Ascending aorta (tissue), 2 donors: ENCODE measurements at places on chromosomes 6 and 20.

DNA sequence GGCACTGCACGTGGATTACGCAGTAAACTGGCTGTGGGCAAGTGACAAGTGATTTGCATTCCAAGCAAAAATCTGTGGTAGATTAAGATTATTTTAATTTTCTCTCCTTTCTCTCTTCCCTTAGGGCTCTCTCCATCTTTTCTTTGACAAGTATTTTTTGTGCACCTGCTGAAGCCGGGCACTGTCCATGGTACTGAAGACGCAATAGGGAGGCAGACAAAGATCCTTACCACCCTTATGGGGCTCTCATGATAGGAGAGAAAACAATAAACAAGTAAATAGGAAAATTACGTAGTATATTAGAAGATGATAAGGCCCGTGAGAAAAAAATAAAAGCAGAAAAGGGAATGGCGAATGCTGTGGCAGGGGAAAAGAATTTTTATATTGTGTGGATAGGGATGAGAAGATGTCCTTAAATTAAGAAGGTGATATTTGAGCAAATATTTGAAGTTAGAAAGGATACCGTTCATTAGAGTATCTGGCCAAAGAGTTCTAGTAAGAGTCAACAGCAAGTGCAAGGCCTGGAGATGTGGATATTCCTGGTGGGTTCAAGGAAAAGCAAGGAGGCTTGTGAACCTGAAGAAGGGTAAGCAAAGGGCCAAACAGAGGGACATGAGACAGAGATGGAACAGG lies 146.0 kb downstream of the LAMP5 start:
- DNase-seq = no peak

DNA sequence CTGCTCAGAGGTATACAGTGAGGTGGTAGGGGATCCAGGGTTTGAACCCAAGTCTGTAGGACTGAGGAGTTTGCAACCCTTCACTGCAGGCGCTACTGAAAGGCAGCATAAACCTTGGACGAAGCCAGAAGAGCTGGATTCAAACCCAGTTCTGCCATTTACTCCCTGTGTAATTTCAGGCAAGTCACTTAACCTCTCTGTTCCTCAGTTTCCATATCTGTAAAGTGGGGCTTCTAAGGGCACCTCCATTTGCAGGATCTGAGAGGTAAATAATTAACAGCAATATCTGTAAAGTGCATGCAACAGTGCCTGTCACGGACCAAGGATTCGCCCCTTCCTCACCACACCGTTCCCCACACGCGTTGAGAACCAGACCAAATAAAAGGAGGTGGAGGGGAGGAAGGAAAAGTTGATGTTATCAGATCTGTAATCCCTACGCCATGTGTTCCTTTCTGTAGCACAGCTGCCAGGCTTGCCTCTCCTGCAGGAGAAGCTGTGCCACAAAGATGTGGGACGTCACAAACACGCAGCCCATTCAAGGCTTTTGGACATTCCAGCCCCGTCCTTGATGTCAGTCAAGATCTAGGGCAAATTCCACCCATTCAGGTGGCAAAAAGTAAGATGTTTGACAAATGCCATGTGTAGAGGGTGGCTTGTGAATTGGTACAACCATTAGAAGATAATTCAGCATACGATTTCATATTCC lies 9.8 kb downstream of the RIPOR3 start:
- DNase-seq = no peak

DNA sequence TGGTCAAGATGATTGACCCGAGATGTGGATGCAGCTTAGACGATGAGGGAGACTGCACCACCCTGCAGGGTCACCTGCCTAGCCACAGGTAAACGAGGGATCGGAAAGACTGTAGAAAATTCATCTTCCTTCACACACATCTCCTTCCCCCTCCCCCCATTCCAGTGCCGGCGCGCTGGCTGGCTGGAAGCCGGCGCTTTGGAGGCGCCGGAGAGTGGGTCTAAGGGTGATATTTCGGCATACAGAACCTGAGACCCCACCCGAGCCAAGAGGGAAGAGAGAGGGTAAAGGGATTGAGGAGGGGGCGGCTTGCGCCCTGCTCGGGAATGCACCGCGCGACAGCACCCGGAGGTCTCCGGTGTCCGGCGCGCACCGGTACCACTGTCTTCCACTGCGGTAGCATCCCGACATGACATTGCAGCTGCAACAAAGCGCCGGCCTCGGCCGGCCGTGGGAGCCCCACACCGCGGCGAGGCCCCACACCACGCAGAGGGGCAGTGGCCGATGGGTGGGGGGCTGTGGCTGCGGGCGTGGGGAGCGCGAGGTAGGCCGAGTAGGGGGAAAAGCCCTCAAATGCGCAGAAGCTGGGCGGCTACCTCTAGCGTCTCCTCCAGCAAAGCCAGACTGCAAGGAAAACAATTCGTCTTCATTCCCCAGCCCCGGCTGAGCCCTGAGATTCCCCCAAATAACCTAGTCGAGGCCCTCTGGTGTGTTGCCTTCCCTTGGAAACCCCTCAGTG lies 984 bp downstream of the TNFRSF21 start:
- no peak for DNase-seq

DNA sequence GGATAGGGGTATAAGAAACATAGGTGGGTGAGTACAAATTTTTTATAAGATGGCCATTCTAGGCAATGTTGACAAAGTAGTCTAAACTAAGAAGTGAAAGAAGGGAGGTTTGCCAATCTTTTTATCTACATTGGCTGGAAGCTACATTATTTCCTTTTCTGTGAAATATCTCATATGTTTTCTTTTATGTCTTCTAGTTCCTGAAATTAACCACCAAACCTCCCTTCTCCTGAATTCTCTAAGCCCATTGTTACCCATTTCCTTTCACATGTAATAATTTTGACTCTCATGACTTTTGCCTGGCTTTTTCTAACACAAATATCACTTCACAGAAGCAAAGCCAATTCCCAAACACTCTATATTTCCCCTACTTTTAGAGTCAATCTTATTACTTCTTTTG lies 496.2 kb upstream of the JAG1 start:
- no peak for DNase-seq

DNA sequence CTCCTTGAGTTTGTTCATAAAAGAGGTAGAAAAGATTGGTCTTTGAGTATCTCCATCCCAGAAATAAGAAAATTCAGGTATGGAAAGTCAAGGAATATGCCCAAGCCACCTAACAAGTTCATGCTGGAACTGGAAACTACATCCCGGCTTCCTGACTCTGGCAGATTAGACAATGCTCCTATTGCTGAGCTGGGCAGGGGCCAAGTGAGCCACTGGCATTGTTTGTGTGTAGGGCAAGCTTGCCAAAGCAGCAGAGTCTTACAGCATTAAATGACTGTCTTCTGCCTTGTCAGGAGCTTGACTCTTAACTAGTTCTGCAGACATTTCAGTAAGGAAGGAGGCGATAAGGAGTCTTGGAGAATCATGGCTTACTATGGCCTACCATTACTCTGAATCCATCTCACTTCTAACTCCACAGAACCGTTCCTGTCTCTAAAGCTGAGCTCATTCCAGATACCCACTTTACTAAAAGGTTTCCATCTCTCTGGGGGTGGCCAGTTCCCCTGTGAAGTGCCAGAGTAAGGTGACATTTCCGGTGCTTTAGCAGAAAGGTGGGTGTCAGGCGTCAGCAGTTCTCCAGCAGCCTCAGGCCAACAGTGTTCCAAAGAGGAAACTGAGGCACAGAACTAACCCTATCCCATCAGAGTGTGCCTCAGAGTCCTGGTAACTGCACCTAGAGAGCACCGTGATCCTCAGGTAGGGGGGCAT lies 30.1 kb downstream of the PRDM1 start:
- no peak for DNase-seq

GRCh38 chr6:130755368-130756034 lies 71.7 kb upstream of the SMLR1 start:
- DNase-seq = no peak

- DNase-seq = no peak
Measured at GRCh38 chr6:141467881-141468280, 664.8 kb upstream of the GJE1 start.

GRCh38 chr20:32523613-32524213 lies 61.4 kb downstream of the NOL4L start:
- no peak for DNase-seq

DNA sequence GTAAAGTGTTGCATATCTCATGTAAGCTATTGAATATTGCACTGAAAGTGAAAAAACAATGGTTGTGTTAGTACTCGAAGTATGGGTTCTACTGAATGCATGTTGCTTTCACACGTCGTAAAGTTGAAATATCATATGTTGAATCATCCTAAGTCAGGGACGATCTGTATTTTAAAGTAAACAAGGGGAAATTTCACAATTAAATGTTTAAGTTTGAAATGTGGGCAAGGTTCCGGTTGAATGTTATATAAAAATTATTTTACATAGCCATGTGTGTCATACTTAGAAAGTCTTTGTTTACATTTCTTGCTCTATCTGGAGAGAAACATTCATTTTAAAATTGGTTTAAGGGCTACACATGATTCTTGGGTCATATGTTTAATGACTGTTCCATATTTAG lies 76.8 kb downstream of the AKAP7 start:
- no peak for DNase-seq

- DNase-seq = peak; percentile 63
Measured at GRCh38 chr20:18989736-18990474, 176.3 kb downstream of the SCP2D1 start.

DNA sequence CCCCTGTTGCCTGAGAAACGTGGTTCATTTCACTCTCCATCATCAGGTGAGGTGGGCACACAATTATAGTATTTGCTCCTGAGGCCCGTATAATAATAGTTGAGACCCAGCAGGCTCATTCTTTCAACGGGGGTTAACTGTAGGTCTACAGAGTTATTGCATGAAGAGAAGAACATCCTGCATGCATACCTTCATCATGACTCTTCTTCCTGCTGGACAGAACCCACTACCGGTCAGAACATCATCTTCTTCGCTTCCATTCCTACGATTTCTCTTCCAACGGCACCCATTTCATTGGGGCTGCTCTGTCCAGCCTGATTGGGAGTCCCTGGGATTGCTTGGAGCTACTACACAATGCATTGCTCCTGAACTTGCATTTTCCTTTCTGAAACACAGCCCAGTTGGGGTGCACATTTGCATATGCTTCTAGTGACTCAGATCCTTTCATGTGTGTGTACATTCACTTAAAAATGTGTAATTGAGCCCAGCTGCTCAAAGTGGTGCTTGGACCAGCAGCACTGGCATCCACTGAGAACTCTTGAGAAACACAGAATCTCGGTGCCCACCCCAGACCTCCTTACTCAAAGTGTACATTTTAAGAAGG lies 57.4 kb downstream of the SLC24A3 start:
- peak; percentile 15 for DNase-seq

DNA sequence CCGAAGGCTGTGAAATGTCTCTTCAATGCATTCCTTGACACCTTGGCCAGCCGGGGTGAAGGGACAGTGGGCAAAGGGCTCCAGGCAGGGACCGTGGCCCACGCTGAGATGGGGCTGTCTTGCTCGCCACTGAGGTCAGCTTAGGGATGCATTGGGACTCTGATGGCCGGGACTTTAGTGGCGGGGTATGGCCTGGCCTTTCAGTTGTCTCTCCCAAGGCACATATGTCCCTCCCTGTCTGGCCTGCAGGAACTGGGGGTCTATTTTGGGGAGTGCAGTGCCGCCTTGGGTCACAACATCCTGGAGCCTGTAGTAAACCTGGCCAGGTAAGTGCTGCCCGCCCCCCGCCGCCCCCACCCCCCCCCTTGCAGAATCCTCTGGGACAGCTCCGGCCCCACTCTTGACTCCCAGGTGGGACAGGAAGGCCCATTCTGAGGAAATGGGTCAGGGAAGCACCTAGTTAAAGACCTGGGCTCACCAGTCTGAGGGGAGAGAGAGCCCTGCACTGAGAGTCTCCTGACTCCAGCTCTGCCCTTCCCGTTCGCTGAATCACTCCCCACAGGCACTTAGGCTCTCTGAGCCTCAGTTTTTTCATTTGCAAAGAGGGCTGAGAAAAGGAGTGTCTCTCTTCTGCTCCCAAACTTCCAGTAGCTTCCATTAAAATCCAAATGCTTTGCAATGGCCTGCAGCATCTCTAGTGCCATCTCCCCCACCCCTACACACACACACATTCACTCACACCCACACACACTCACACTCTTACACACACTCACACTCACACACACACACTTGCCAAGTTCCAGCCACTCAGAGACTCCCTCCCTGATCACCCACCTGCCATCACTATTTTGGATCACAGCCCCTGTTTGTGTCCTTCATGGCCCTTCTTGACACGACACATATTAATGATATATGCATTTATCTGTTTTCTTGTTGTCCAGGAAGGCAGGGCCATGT lies 33.1 kb downstream of the RAB44 start:
- DNase-seq = no peak

- DNase-seq = no peak
Measured at GRCh38 chr6:150142670-150143515, at the start of gene PPP1R14C. Gene PPP1R14C, plus strand, starts transcription at chr6:150143044. Its CDS starts 149 bp downstream, at chr6:150143193.

GRCh38 chr6:3745566-3746118 lies 5.9 kb downstream of the PXDC1 start:
- DNase-seq = no peak

- DNase-seq = no peak
Measured at GRCh38 chr20:58168843-58169242, 59.6 kb downstream of the ANKRD60 start.

DNA sequence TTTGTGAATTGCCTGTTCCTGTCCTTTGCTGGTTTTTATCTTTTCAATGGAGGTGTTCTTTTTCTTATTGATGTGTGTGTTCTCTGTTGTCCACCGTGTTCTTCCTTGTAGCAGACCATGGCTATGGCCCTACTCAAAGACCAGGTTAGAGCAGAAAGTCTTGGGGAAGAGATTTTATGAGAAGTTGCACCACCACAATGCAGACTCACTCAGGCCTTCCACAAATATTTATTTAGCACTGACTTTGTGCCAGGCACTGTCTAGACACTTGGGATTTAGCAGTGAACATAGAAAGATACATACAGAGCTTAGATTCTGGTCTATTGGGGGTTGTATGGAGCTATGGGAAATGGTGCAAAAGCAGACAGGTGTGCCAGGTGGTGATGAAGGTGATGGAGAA lies 98.8 kb downstream of the DTD1 start:
- DNase-seq = no peak

DNA sequence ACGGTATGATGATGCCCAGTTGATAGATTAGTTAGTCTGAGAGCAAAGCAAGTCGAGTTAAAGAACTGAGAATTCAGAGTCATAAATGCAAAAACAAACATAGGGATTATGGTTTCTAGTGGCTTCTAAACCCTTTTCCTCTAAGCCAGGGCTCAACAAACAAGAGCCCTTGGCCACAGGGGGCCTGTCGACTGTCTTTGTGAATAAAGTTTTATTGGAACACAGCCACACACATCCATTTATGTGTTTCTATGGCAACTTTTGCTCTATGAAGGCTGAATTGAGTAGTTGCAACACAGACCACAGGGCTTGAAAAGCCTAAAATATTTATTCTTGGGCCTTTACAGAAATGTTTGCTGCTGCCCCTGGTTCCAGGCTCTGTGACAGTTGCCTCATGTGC lies 76.2 kb downstream of the SLC24A3 start:
- no peak for DNase-seq

GRCh38 chr6:6623553-6623952 lies 35.0 kb downstream of the LY86 start:
- no peak for DNase-seq

DNA sequence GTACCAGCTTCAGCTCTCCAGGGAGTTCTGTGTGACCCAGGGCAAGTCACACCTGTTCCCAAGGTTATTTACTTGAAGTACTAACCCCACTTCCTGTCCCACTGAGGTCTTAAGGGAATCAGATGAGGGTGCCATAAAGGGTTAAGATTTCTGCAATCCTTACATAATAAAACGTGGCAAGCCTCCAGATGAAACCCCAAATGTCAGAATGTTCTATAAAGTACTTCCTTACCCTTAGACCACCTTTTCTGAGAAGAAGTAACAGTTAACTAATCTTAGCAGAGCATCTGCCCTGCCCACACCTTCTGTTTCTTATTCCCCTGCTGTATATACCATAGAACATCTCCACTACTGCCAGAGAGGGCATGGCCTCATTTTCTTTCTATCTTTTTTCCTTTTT lies 6.0 kb upstream of the AVP start:
- DNase-seq = no peak

GRCh38 chr6:29561091-29561490 lies 1.6 kb upstream of the UBD start:
- DNase-seq = no peak
